NCI-H748 treated with DMSO at 0.1 percent for 48 hours (cell line): ENCODE measurements at places on chromosomes 11 and 22.

- no peak for DNase-seq
Measured at GRCh38 chr11:121393855-121394254, 58.3 kb upstream of the SORL1 start.

DNA sequence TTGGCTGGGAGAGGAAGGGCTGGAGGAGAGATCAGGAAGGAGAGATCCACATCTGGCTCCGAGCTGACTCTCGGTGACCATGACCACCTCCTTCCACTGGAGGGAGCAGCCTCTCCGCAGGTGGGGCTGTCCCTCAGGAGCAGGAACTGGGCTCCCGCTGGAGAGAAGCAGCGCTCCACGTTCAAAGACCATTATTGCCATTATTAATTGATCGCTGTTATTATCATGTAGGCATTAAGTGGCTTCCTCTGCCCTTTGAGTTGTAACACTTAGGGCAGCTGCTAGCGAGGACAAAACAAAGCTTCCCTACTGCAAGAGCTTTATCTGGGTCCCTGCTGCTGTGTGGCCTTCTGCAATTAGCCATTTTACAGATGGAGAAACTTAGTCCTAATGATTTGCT, 251.9 kb downstream of the ST3GAL4 start:
- DNase-seq = peak; percentile 26

DNA sequence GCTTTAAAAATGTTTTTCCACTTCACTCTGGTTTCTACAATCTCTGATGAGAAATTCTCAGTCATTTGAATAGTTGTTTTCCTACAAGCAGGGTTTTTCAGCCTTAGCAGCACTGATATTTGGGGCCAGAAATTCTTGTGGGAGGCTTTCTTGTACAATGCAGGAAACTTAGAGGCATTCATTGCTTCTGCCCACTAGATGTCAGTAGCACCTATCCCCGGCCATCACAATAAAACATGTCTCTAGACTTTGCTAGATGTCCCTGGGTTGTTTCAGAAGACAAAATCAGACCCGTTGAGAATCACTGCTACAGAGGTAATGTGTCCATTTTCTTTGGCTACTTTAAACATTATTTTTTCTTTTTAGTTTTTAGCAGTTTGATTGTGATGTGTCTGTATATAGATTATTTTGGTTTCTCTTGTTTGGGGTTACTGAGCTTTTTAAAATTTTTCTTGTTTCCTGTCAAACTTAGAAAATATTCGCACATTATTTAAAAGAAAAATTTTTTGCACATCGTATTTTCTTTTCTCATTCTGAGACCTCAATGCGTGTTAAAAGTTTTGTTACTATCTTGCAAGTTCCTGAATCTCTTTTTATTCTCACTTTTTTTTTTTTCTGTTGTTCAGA, 60.8 kb upstream of the CCDC179 start:
- DNase-seq = peak; percentile 41

DNA sequence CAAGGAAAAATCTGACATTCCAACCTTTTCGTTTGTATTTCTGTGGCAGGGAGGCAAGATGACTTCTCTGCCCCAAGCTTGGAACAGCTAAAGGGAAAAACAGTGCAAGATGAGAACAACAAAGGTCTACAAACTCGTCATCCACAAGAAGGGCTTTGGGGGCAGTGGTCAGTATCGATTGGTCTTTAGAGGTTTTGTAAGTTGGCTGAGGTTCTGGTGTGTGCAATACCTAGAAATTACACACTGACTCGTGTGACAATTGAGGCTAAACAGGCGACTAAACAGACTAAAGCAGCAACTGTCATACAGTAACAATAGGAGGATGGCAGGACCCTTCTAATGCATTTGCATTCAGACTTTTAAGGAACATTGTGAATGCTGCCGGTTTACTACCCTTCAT, 994 bp downstream of the DEPDC5 start:
- DNase-seq = no peak

- peak; percentile 3 for DNase-seq
Measured at GRCh38 chr22:47030143-47030661, 267.8 kb downstream of the TBC1D22A start.

DNA sequence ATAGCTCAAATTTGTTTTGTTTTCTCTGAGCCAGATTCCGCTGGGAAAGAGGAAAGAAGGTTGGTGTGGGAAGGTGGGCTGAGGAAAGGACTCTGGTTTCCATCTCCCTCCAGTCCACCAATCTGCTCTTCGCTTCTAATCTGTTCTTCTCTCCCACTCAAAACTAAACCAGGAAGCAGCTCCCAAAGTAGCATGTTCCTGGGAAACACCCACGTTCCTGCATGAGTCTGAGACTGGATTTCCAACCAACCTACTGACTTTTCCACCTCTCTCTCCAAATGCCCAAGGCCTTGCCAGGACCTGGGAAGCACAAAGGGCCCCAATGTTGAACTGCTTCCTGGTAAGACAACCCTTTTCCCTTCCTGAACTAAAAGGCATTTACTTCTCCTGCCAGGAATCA, 110.2 kb downstream of the WT1 start:
- DNase-seq = no peak

GRCh38 chr11:81658722-81659121, 1074.9 kb downstream of the FAM181B start:
- DNase-seq = no peak

DNA sequence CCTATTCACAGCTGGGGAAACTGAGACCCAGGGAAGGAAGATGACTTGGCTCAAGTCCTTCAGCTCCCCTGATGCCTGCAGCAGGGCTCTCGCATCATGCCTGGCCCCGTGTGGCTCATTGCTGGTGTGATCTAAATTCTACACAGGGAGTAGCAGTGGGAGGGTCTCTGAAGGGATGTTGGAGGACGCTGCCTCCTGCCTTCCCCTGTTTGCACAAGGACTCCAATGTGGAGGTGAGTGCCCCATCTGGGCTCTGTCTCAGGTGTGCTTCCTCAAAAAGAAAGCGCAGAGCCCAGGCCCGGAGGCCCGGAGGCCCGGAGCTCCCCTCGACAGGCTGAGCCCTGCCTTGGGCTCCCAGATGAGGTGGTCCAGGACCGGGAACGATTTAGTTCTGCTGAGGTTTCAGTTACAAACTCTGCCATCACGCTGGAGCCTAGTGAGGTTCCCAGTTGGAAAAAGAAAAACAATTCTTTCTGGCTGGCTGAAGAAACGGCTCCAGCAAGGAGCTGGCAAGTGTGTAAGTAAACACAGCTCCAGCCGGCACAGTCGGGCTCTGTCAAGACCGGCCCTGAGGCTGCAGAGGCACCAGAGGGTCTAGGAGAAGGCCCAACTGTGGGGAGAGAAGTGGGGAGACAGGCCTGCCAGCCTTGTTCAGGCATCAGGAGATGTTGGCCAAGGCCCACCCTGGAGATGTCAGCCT, 49.8 kb downstream of the NAT10 start:
- DNase-seq = no peak

DNA sequence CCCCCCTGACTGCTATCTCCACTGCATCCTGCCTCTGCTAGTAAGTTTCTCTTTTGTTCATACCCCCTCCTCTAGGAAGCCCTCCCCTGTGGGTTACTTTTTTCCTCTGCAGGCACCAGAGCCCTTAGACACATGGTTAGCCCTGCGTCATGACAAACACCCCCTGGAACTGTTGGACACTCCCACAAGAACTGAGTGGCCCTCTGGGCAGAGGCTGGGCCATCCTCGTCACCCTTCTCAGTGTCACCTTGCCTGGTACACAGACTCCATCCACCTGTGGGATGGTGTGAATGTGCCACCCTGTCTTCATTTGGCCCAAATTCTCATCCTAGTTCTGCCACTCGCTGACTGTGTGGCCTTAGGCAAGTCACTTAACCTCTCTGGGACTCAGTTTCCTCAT, 4.1 kb upstream of the RAB3IL1 start:
- no peak for DNase-seq

DNA sequence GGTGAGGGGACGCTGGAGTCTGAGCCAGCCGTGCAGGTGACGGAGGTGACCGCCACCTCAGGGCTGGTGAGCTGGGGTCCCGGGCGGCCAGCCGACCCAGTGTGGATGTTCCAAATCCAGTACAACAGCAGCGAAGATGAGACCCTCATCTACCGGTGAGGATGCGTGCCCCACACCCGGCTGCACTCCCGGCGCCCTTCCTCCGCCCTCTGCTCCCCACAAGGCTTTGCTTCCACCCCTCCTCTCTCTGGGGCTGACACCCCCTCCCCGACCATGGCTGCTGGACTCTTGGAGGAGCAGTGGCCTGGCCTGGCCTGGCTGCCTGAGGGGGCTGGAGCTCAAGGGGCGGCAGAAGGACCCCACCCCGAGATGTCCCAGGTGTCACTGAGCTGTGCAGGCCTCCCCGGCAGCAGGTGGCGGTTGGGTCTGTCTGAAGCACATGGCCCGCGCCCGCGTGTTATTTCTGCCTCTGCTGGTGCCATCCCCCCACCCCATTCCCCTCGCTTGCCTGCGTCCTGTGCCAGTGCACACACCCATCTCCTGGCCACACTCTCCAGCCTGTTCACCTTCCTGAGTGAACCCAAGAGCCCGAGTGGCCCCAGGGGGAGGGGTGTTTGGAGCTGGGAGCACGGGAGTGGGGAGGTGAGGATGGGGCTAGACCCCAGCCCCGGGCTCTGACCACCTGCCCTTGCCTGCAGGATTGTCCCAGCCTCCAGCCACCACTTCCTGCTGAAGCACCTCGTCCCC, 2.2 kb downstream of the LRFN4 start:
- DNase-seq = no peak

DNA sequence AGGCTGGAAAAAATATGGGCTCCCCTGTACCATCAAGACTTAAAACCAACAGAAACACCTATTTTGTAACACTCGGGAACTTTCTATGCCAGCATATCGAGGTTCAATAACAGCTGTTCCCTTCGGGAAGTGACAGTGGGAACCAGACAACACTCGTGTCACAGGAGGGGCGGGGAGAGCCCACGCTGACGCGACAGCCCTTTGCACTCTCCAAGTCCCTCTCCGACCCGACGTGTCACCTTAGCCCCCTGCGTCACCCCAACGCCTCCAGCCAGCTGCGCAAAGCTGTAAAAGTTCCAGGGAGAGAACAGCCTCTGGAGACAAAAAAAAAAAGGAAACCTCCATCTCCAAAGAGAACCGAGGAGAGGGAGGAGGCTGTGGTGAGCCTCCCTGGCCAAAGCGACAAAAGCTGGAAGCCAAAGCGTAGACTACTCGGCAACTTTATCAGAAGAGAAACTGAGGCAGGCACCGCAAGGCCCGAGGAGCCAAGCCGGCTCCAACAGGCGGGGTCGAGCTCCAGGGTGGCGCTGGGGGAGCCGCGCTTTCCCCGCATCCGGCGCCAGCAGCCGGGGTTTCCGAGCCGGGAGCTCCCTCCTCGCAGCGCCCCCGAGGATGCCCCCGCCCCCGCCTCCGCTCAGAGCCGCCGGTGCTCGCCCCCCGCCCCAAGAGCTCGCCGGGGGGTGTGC, 751 bp downstream of the ARFGAP3 start:
- peak; percentile 12 for DNase-seq

GRCh38 chr22:48342016-48342415, 1485.7 kb downstream of the BRD1 start:
- no peak for DNase-seq

- peak; percentile 86 for DNase-seq
Measured at GRCh38 chr11:111918390-111919256, at the start of gene C11orf52. C11orf52 (plus strand) TSS chr11:111918913; CDS start chr11:111918973, 60 bp downstream.

- no peak for DNase-seq
Measured at GRCh38 chr11:68682531-68682961, 1.8 kb upstream of the GAL start.

GRCh38 chr11:59427068-59427382, 812 bp upstream of the OR5A2 start:
- no peak for DNase-seq

- DNase-seq = no peak
Measured at GRCh38 chr22:37260901-37261336, 16.9 kb upstream of the RAC2 start.

GRCh38 chr11:3614742-3615171, 27.0 kb downstream of the ART5 start:
- DNase-seq = no peak

GRCh38 chr22:46846150-46846831, 83.8 kb downstream of the TBC1D22A start:
- no peak for DNase-seq

GRCh38 chr11:4019891-4020290, 74.7 kb upstream of the RRM1 start:
- DNase-seq = no peak

DNA sequence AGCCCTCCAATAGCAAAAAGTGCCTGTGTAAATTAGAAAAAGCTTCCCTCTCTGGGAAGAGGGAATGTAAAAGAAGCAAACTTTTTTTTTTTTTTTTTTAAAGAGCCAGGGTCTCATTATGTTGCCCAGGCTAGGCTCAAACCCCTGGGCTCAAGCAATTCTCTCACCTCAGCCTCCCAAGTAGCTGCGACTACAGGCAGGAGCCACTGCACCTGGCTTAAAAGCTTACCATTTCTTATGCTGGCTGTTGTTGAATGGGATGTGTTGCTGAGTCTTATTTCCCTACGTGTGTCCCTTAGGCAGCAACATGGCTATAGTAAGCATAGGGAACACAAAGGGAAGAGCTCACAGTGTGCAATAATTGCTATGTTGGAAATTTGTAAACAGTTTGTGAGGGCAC, 225.5 kb upstream of the CCDC90B start:
- peak; percentile 58 for DNase-seq

DNA sequence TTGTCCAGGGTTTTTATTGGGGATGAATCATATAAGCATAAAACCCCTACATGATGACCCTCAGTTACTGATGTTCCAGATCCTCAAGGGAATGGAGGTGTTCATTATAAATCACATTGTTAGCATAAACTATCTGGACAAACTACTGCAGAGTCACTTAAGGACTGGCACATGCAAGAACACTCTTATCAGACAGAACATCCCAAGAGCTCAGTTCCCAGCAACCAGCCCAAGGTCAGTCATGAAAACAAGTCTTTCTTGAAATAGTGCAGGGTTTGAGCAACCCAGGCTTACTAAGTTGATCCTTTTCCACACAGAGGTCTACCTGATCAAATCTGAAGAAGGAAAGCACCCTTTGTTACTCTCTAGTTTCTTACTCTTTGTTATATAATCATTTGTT, 13.5 kb upstream of the PTS start:
- DNase-seq = no peak

GRCh38 chr22:37230673-37231405, 13.2 kb downstream of the RAC2 start:
- DNase-seq = no peak

DNA sequence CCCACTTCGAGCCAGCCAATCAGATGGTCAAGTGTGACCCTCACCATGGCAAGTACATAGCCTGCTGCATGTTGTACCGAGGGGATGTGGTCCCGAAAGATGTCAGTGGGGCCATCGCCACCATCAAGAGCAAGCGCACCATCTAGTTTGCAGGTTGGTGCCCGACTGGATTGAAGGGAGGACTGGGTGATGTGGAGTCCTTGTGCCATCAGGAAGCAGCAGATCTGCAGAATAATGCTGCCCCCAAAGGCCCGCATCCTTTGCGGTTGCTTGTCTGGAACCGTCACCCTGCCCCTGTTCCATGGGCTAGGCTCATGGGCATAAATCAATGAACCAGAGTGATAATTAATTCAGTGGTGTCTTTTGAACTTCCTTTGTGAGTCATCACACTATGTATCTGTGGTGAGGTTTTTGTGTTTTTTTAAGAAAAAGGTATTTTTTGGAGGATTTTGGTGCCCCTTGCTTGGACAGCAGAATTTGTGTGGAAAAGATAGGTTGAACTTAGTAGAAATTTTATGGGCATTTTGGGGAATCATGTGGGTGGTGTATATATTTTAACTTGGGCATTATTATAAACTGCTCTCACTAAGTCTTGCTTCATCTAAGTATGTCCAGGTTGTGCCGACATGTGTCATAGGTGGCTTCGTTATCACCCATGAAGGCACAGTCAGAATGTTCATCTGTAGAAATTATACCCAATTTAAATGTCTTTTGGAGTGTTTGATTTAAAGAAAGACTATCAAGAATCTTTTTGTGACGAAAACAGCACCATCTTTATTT, 22.3 kb downstream of the LRRC74B start:
- DNase-seq = no peak

- peak; percentile 4 for DNase-seq
Measured at GRCh38 chr11:60193687-60194433, 11.0 kb upstream of the MS4A6A start.
